ENCODE measurements at places on chromosomes 1 and 21.
A peak's percentile ranks its signal among the peaks of the same experiment; 100 is the strongest.

- DNase-seq = no peak
Observed at GRCh38 chr21:43865540-43866259, 677 bp downstream of the AGPAT3 start.

DNA sequence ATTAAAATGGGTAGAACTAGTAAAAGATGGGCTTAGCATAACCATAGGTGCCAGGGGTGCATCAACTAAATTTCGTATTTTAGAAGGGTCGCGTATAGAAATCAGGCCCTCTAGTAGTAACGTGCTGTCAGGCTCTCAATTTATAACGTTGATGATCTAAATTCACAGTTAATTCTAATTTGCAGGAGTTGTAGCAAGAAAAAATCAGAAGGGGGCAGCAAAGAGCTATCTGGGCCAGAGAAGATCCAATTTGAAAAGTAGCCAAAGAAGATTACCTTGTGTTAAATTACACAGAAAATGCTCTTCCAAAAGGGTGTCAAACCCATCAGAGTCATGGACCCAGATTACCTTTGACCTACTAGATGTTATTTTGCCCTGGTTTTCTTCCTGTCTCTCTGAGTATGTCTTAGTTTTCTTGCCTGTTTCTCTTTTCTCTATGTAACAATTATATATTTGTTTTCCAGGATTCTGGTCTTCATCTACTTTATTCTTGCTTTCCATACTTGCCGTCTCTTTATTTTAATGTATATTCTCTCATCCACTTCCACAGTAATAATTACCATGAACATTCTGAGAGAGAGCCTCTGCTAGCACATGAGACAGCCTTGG, 1030.9 kb downstream of the AMY1C start:
- DNase-seq = peak; percentile 10

- no peak for DNase-seq
Observed at GRCh38 chr1:25958465-25958864, 39.4 kb downstream of the PAFAH2 start.

GRCh38 chr1:49183489-49183888, 406.8 kb upstream of the BEND5 start:
- DNase-seq = no peak

- no peak for DNase-seq
Observed at GRCh38 chr1:111789666-111790316, 34.1 kb downstream of the DDX20 start.
